ENCODE measurements at places on chromosomes 5 and 9.

- no peak for DNase-seq
Measured at GRCh38 chr9:37104183-37104889, 16.0 kb upstream of the ZCCHC7 start.

DNA sequence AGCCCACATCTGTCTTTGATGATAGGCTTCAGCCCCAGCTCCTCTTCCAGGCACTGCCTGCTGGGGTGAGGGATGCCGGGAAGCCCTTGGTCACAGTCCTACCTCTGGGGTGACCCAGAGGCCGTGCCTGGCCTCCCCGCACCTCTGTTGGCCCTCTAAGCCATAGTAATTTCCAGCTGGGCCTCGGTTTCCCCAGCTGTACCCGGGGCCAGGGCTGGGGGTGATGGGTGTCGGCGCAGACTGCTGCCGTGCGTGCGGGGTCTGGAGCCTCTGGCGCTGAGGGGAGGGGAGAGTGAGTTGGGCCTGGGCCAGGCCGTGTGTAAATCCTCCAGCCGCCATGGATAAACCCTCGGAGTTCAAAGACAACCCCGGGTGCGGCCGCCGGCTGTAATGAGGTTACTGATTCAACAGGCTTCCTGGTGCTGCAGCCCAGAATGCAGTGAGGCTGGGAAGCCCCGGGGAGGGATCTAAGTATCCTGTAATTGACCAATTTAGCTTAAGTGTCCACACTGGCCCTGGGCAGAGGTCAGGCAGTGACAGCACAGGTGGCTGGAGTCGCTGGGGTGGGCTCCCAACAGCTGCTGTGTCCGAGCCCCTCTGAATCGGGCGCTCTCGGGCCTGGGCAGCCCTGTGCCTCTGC lies 7.1 kb downstream of the RXRA start:
- no peak for DNase-seq

DNA sequence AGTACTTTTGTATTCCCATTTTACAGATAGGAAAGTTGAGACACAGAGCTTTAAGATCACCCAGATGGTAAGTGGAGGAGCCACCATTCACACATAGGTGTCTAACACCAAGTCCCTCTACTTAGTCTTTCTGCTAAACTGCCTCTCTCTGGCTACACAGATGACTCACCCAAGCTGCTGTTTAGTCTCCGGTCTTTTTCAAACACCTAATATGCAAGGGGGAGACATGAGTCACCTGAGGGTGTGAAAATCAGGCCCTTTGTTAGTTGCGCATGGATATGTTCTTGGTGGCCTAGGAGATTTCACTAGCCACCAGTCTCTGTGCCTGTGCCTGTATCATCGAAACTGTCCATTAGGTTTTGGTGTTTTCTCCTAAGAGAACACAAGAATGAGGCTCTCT lies 117.8 kb downstream of the MAST4 start:
- DNase-seq: no peak

GRCh38 chr5:165620394-165620793 lies 2115.0 kb downstream of the MAT2B start:
- no peak for DNase-seq

DNA sequence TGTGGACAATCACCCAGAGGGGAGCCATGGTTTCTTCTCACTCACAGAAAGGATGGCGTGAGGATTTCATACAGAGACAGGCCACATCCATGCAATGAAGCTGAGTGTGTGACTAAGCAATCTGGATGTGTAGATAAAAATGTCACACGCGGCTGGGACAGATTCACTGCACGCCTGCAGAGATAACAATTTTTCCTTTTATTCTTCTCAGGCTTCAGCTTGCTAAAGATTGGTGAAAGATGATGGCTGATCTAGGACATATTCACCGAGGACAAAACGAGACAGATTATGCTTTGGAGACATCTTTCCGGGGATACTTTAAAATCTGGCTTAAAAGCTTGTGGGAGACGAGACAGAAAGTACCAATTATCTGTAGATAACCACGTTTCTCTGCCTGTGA lies 313.9 kb upstream of the TRPC7 start:
- no peak for DNase-seq

DNA sequence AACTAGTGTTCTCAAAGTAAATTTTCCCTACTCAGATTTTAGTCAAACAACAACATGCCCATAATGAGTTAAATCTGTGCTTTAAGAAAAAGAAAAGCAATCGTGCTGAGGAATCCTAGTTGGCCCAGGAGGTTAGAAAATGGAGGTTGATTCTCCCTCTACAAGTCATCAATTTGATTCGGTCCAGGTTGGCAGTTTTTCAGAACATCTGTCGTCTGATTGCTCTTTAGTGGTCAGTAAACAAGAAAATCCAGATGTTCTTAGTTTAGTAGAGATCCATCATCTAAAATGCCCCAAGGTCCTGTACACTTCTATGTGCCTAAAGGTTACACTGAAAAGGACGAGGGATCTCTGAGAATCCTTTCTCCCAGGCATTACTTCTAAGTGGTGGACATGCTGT lies 659.2 kb downstream of the MTRR start:
- DNase-seq: no peak

DNA sequence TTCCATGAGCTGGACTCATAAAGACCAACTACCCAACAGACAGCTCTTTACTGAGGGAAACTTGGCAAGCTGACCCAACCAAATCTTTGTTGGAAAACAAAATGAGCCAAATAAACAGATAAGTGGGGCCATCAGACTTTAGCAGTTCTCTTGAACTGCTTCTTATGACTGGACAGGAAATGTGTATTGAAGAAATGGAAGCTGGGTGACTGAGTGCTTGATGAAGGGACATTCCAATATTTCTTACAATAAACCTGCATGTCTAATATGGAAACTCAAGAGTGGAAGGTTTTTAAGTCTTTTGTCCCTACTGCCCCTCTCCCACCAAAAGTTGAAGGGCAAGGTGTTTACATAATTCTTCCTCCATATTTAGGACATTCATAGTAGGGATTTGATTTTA lies 218.8 kb upstream of the NR4A3 start:
- DNase-seq: no peak

GRCh38 chr5:54156577-54156976 lies 153.8 kb downstream of the ARL15 start:
- DNase-seq: no peak

- no peak for DNase-seq
Measured at GRCh38 chr5:131364507-131365050, 100.7 kb downstream of the CDC42SE2 start.

GRCh38 chr9:114275246-114276004 lies 47.5 kb upstream of the ORM1 start:
- no peak for DNase-seq

DNA sequence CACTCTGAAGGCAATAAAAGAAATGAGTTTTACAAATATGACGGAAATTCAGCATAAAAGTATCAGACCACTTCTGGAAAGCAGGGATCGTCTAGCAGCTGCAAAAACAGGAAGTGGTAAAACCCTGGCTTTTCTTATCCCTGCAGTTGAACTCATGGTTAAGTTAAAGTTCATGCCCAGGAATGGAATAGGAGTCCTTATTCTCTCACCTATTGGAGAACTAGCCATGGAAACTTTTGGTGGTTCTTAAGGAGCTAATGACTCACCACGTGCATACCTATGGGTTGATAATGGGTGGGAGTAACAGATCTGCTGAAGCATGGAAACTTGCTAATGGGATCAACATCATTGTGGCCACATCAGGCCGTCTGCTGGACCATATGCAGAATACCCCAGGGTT lies 93.5 kb upstream of the RGMB start:
- no peak for DNase-seq

DNA sequence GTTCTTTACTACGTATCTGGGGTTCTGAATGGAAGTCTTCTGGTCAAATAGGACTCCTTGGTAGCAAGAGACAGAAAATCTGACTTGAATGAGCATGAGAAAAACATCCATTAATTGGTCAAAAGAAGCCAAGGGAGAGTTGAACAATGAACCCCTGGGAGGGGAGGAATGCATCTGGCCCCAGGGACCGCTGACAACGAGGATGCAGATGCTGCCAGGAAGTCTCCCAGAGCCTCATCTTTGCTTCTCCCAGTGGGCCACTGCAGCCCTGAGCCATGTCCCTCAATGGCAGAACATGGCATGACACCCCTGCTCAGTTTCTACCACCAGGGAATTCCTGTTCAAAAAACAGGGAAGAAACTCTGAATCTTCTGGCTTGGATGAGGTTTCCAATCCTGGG lies 50.5 kb upstream of the ICE1 start:
- no peak for DNase-seq

DNA sequence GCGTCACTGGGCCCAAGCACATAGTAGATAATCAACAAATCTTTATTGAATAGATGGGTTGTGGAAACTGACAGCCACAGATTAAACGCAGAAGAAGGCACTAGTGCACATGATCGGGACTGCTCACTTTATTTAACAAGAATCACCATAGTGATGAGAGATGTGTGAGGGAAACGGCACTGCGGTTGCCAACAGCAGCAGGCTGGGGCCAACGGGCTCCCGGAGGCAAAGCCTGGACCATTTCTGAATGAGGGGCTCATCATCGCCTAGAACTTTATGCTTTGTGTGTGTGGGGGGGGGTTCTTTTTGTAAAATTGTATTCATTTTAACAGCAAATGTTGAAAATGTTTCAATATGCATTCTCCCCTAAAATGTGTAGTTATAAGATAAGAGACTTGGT lies 61.9 kb upstream of the RUFY1 start:
- no peak for DNase-seq

- no peak for DNase-seq
Measured at GRCh38 chr5:170135796-170136490, 30.2 kb downstream of the FOXI1 start.

GRCh38 chr9:94864862-94865509 lies 138.5 kb downstream of the AOPEP start:
- DNase-seq: no peak

GRCh38 chr5:83125560-83125959 lies 48.2 kb downstream of the XRCC4 start:
- no peak for DNase-seq

DNA sequence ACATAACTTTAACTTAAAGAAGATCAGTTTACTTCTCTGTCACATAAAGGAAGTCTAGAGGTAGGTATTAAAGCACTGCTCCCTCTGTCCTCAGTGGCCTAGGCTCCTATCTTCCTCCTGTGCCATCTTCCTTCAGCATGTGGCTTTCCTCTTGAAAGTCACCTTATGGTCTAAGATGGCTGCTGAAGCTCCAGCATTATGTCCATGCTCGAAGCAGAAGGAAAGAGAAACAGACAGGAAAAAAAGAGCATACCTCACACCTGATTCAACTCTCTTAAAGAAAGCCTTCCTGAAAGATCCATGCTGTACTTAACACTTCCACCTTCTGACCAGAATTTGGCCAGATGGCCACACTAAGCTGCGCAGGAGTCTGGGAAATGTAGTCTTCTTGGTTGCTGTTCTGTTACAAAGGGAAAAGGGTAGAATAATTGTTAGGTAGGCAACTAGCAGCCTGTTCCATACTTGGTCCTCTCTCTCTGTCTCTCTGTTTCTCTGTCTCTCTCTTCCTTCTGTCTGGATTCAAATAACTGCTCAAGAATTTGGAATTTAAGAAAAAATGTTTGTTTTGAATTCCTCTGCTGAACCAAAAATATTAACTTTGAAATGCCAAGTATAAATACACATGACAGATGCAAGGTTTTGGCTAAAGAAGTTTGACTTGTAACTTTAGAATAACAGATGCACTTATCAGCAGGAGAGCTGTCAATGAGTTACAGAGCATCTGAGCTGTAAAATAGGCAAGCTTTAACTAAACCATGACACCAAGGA lies 16.0 kb downstream of the TMEM174 start:
- DNase-seq: no peak

GRCh38 chr5:141760193-141760592 lies 78.2 kb upstream of the ARAP3 start:
- DNase-seq: no peak

- no peak for DNase-seq
Measured at GRCh38 chr9:95316794-95317118, 753 bp downstream of the FANCC start.

GRCh38 chr5:109690975-109691574 lies 1.3 kb downstream of the MAN2A1 start:
- peak; percentile 19 for DNase-seq

DNA sequence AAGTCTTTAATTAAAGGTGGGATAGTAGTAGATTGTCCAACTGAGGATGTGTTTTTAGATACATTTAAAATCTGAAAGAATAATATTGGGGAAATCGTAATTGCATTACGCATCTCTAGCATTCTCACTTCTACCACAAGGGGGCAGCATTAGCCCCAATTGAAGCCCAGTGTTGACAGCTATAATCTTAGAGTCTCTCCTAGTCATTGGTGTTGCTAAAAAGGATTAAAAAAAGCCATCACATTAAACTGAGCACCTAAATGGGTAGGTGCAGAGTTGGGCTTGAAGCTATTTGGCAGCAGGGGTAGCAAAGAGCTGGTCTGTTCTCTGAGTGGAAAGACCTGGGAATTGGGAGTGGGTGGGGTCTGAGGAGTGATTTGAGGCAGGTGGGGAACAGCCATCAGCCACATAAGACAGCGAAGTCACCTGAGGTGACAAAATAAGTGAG lies 177.2 kb downstream of the OSTF1 start:
- DNase-seq: peak; percentile 12

DNA sequence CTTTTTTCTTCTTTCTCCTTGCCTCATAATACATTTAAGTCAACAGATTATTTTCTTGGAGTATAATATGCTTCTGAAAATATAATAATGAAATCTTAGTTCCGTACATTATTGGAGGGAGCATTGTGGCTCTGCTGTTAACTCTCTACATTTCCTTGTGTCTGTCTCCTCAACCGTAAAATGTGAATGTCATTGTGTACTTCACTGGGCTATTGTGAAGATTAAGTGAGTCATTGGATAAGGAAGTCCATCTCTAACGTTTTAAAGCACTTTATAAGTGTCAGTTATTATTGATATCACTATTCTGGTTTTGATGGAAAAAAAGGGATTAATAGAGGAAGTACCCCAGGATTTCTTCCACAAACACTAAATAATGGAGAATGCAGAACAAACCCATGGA lies 304.5 kb upstream of the RFX3 start:
- DNase-seq: no peak

DNA sequence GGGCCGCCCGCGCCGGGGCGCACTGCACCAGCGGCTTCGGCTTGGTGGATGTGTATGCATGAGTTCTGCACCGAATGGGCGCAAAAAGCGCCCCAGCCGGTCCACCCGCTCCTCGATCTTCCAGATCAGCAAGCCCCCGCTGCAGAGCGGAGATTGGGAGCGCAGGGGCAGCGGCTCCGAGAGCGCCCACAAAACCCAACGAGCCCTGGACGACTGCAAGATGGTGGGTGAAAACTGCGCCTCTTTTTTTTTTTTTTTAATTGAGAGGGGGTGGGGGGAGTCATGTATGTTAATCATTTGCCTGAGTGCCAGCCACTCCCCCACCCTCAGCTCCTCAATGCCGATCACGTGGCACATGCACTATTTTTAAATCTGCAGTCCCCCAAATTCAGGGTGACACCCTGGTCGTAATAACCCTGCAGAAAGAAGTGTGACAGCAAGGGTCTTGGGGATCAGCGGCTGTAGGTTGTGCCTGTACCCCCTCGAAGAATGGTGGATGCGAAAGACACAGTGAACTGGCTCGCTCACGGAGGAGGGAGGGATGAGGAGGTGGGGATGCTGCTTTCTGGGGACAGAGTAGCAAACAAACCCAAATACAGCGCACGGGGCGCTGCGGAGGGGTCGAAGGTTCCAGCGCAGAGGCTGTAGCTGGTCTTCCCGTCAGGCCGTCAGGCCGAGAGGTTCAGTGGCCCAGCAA lies 900 bp downstream of the RGS7BP start:
- no peak for DNase-seq

GRCh38 chr5:133531178-133531577 lies 81.2 kb downstream of the FSTL4 start:
- DNase-seq: no peak

GRCh38 chr5:113378959-113379541 lies 55.7 kb downstream of the TSSK1B start:
- peak; percentile 20 for DNase-seq

Data from stimulated activated CD8-positive, alpha-beta memory T cell treated with anti-CD3 and anti-CD28 coated beads, Interleukin-4, amount 100 ng/mL, for 24 hours (primary cell).